ENCODE measurements at places on chromosomes 2 and 18.

DNA sequence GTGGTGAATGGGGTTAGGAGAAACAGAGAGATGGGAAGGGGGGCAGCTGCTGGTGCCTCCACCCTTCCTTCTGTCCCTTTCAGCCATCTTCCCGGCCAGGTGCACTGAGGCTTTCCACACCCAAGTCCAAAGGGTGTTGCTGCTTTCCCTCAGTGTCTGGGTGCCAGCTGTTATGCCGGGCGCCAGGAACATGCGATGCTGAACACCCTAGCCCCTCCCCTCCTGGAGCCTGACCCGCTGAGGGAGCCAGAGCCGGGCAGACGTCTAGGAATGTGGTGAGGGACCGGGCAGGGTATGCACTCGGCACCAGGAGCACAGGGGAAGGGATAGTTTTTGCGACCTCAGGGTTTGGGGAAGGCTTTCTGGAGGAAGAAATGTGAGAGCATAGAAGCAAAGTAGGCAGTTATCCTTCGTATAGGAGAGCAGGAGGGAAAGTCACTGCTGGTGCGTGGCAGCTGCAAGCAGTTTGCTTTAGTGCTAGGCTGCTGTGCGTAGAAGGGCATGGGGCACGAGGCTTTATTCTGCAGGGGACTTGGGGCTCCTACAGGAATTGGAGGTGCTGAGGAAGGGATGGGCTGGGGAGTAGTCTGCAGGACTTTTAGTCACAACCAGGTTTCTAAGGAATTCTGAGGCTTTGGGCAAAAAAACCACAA, 147.7 kb downstream of the TSN start:
- no peak for DNase-seq

DNA sequence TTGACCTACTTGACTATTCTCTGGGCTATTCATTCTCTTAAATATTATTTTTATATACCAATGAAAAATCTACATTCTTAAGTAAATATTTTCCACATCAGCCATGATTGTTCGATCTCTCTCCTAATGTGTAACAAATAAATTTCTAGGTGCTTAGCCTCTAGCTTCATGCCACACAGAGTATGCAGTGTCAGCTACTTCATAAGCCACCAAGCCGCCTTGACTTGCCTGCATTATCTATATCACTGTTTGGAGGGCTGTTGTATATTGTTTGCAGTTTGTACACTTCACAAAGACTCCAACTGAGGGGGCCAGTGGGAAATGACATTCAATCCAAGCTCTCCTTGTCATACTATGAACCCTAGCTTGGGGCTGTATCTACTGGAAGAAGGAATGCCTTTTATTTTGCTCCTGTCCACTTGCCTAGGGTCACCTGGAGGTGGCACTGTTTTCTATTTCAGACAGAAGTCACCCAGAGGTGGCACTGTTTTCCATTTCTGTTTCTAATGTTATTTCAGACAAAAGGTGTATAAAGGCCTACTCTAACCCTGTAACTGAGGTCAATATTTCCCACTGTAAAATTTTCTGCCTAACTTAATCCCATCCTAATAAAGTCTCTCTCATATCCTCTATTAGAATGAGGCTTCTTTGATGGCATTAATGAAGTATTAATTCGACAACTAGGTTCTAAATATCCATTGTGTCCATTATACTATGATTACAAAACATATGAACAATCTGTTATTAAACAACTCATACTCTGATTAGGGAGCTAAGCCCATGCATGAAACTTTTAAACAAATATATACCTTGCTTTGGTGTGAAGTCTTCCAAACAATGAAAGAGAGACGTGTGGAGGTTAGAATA, 36.4 kb downstream of the COL5A2 start:
- no peak for DNase-seq

DNA sequence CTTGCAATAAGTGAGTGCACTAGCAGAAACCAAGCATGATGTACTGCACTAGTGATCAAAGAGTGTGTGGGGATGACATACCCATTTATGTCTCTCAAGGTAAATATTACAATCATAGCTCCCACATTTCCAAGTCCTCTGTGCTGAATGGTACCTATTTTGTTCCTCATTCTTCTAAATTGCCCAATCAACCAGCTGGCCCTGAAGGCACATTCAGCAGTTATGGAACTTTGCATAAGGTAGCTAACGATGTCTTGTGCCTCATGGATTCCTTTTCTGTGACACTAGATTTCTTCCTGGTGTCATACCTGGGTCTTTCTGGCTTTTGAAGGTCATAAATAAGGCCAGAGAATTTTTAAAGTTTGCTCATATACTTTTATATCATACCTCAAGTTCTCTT, 963.0 kb downstream of the SLC4A3 start:
- no peak for DNase-seq

DNA sequence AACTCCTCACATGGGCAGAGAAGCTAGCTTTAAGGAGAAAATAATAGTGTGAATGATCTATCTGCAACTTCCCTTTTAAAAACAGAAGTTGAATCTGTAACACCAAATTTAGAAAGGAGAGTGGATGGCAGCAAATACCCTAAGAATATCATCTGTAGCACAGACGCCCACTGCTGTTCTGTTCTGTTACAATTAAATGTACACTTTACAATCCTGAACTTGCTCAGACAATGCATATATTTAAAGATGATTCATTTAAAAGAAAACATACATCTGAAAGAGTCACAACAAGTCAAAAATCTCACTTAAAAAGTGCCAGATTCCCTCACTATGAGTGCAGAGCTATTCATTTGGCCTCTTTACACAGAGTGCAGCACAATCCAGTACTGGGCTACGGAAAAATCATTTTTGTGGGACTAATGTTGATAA, 8.0 kb upstream of the SERTAD2 start:
- no peak for DNase-seq

- peak; percentile 29 for DNase-seq
Observed at GRCh38 chr2:237060534-237061312, 25.0 kb upstream of the COPS8 start.

GRCh38 chr2:39027421-39027820, 93.4 kb downstream of the SOS1 start:
- no peak for DNase-seq

DNA sequence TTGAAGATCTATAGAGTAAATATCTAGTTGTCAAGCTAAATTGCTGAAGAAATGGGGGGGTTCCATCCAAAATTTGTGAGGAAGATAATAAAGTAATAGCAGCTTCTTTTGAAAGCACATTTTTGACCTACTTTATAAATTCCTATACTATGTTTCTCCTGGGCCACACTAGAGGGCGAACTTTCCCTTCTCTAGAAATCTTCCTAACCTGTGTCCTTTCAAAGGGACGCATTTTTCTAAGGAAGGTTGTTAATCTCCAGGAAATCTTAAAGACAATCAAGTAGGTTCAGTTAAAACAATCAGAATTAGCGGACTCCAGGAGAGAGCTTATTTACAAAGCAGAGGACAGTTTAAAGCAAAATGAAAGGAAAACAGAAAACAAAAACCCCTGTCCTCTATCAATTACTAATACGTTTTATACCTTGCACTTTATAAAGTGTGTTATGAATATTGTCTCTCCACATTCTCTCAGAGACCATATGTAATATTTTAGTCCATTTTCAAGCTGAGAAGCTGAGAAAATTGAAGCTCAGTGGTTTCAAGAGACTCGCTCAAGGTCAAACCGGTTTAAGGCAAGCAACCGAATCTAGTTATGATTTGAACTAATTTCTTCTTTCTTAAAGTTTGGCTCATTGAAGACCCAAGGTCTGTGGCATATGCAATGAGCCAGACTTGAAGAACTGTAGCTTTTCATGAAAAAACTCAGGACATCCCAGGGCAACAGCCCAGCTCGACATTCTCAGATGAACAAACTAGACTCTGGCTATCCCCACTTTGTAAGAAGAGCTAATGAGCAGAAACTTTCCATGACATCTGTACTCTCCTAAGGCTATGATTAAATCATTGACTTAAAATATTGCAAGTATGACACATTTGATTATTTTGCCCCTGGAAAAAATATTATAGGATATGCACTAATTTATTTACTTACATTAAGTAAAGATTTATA, 273.6 kb downstream of the PAX3 start:
- no peak for DNase-seq

- DNase-seq, result no peak
Observed at GRCh38 chr2:85419009-85419675, 628 bp downstream of the SH2D6 start.

- no peak for DNase-seq
Observed at GRCh38 chr2:107358362-107358761, 468.3 kb upstream of the RGPD4 start.

DNA sequence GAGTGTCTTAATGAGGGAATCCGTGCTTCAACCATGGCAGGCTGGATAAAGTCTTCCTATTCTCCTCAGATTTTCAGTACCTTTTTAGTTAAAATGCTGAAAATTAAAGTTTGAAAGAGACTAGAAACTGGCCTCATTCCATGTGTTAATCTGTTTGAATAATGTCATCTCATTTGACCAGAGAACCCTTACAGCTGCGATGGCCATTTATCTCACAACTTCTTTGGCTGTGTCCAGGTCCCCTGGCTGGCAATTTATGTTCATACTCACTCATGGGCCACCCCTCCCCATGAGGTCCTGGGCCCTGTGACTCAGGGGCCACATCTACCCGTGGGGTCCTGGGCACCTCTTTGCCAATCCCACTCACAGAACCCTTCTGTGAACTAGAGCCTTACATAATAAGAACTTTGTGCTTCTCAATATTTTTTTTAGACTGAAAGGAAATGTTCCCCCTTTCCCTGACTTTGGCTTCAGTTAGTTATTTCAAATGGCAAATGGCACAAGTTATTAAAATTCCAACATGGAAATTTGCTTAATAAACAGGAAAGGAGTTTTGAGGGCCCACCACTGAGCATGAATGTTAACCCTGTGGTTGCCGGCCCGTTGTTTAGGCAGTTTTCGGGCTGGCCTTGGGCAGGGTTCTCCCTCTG, 134.6 kb downstream of the UXS1 start:
- DNase-seq, result no peak

DNA sequence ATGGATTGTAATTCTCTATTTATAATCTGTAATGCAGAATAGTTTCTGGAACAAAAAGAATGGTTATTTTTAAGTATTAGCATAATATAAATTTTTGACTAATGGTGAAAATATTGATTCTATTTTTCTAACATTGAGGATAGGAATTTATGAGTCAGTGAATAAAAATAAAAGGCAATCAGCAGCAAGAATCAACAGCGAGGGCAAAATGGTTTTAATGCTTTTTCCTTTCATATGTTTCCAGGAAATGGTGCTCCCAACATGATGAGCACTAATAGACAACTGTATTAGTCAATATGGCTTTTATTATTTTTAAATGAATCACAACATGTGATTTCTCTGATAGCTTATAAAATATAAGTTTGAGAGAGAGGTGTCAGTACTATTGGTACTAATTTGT, 90.7 kb upstream of the TFPI start:
- no peak for DNase-seq

- no peak for DNase-seq
Observed at GRCh38 chr2:176128982-176129796, at the start of gene HOXD8. TSS of gene HOXD8 (plus strand) at chr2:176129705. CDS start at chr2:176130367, 662 bp downstream.

DNA sequence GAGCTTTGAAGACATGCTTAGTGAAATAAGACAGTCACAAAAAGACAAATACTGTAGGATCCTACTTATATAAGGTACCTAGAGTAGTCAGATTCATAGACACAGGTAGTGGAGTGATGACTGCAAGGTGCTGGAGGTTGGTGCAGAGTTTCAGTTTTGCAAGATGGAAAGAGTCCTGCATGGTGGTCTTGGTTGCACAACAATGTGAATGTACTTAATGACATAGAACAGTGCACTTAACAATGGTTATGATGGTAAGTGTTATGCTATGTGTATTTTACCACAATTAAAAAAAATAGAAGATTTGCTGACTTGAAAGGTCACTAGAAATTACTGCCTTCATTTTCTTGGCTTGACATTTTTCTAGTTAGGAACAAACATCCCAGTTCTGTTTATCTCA, 9.5 kb downstream of the CERS6 start:
- DNase-seq, result no peak

DNA sequence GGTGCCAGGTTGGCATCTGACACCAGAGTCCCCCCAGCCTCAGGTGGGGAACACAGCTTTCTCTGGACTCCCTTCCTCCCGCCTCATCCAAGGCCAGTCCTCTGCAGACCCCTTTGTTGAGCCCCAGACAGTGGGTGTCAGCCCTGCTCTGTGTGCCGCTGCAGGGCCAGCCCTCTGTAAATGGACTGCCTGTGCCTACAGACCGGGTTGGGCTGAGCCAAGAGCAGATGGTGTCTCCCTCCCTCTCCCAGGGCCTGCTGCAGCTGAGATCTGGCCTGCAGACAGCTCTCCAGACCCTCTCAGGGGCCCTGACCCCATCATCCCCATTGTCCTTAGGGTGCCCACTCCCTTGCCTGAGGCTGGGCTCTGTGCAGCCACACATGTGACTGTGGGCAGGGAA, 160.8 kb downstream of the KLHL29 start:
- DNase-seq, result no peak

DNA sequence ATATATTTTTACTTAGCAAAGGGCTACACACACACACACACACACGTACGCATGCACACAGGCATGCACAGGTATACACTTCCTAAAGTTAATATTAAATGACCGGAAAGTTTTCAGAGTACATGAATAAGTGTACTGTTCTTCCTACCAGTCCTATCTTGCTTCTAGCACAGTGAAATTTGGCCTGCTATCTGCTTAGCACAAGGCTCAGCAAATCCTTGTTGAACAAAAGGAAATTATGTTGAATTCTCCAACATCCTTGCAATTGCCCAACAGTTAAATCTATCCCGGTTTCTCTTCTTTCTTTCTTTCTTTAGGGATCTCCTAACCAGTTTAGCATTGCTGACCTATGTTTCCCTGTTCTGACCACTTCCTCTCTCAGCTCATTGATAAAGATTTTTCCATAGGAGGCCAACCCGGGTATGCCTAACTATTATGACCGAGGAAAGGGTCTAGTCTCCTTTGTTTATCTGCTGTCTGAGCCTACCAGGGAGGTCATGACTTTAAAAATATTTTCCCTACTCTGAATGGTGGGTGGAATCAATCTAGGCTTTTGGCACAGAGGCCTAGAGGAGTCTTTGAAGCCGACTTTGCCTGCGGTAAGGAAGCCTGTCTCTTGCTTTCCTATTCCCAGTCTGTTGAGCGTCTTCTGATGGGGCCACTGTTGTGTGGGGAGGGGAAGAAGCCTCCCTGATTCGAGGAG, 400.7 kb downstream of the HRH4 start:
- DNase-seq, result no peak

DNA sequence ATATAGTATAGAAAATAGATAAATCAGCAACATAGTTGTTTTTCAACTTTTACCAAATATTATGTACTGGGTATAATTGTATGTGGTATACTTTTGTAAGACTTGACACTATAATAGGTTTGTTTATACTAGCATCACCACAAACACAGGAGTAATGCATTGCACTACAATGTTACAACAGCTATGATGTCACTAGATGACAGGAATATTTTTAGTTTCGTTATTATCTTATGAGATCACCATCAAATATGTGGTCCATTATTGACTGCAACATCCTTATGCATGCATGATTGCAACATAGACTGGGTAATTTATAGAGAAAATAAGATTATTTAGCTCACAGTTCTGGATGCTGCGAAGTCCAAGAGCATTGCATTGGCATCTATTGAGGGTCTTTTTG, 678.4 kb upstream of the ZNF804A start:
- DNase-seq, result no peak
